CD4-positive, alpha-beta memory T cell (primary cell): ENCODE measurements at places on chromosomes 3 and 15. TPM values are rescaled to one million over a fixed set of nuclear protein-coding genes. Genes with fewer than 3 reads are reported as not detected.

The RBP2 gene
- polyA plus RNA-seq: not detected

GRCh38 chr15:40110866-40111550 lies 2.3 kb upstream of the BMF start:
- no peak overlapping the region for H3K4me3 ChIP-seq
- no peaks in the 10 kb centered on the region for H3K27me3 ChIP-seq
- H3K4me1 ChIP-seq: peaks cover 33% of the 10 kb centered on the region

- H3K27me3 ChIP-seq: no peaks in the 10 kb centered on the region
- no peak overlapping the region for H3K27ac ChIP-seq
- H3K4me3 ChIP-seq: no peak overlapping the region
- DNase-seq: no peak
These were observed 53.9 kb downstream of the BOC start for GRCh38 chr3:113265231-113265630.

GRCh38 chr3:118292841-118293240 lies 741.8 kb downstream of the IGSF11 start:
- H3K36me3 ChIP-seq: no peaks in the 10 kb centered on the region
- no peaks in the 10 kb centered on the region for H3K27me3 ChIP-seq
- H3K4me3 ChIP-seq: no peak overlapping the region
